ENCODE measurements at places on chromosomes 12 and 14. TPM values are rescaled to one million over a fixed set of nuclear protein-coding genes. Genes with fewer than 3 reads are reported as not detected.

The AVPR1A gene
- 0.93 TPM for total RNA-seq

The RFLNA gene
- 0.31 TPM for total RNA-seq

The IRAK3 gene
- total RNA-seq = 6.1 TPM

The CLEC2A gene
- not detected for total RNA-seq

The CD69 gene
- total RNA-seq = 3.0 TPM

The EEF1AKMT3 gene
- total RNA-seq = 8.7 TPM

The FAM186B gene
- 68.6 TPM for total RNA-seq

GRCh38 chr14:50229681-50230080, 1.7 kb downstream of the SOS2 start:
- H3K4me3 ChIP-seq = peak overlapping the region; percentile 85
- H3K36me3 ChIP-seq = no peaks in the 10 kb centered on the region
- H3K27me3 ChIP-seq = no peaks in the 10 kb centered on the region
- H3K27ac ChIP-seq = peak overlapping the region; percentile 98
- DNase-seq = no peak

DNA sequence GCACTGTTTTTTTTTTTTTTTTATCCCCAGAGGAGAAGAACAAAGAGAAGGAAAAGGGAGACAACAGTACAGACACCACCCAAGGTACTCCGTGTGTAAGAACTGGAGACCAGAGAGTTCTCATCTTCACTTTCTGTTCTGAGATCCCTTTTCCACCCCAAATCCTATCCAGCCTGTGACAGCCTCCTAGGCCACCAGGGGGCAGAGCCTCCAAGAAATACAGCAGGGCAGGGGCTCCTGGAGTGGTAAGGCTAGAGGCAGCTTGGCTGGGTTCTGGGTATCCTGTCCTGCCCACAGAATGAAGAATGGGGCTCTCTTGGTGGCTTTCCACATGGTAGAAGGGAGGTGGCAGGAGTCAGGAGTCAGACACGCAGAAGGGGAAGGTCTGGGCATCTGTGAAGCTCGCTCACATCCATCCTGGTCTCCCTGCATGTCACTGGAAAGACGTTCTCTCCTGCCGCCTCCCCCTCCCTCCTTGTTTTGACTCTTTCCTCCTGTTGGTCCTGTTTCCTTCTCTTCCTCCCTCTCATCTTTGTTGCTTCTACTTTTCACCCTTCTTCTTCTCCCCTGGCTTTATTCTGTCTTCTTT, 12.0 kb downstream of the CLSTN3 start:
- H3K4me3 ChIP-seq = no peak overlapping the region
- H3K4me1 ChIP-seq = no peaks in the 10 kb centered on the region
- no peaks in the 10 kb centered on the region for H3K36me3 ChIP-seq
- no peaks in the 10 kb centered on the region for H3K27me3 ChIP-seq

GRCh38 chr12:89859508-89860220, 151.0 kb upstream of the ATP2B1 start:
- H3K4me1 ChIP-seq = peaks cover 5% of the 10 kb centered on the region
- DNase-seq = no peak
- H3K27me3 ChIP-seq = no peaks in the 10 kb centered on the region
- no peaks in the 10 kb centered on the region for H3K36me3 ChIP-seq
- H3K4me3 ChIP-seq = no peak overlapping the region
- no peak overlapping the region for H3K27ac ChIP-seq

DNA sequence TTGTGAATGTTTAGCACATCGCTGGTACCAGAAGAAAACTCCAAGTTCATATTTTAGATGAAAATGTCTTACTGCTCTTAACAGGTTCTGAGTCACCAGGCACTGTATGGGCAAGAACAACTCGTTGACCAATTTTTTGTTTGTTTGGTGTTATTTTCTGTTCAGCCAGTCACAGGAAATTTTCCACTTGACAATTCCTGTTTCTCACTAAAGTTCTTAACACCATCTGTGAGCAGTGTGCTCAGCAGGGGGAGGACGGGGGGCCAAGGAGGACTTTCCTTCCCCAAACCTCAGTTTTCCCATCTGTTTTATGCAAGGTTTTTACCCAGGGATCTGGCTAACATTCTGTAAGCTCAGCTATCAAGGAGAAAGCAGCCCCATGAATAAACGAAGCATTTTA, 3.0 kb downstream of the NUAK1 start:
- DNase-seq = no peak
- no peaks in the 10 kb centered on the region for H3K36me3 ChIP-seq
- H3K27ac ChIP-seq = no peak overlapping the region
- no peaks in the 10 kb centered on the region for H3K4me1 ChIP-seq

GRCh38 chr12:29102741-29103140, 46.3 kb upstream of the FAR2 start:
- no peaks in the 10 kb centered on the region for H3K27me3 ChIP-seq
- no peak overlapping the region for H3K27ac ChIP-seq
- no peak for DNase-seq
- H3K4me1 ChIP-seq = no peaks in the 10 kb centered on the region
- no peaks in the 10 kb centered on the region for H3K36me3 ChIP-seq
- H3K4me3 ChIP-seq = no peak overlapping the region

DNA sequence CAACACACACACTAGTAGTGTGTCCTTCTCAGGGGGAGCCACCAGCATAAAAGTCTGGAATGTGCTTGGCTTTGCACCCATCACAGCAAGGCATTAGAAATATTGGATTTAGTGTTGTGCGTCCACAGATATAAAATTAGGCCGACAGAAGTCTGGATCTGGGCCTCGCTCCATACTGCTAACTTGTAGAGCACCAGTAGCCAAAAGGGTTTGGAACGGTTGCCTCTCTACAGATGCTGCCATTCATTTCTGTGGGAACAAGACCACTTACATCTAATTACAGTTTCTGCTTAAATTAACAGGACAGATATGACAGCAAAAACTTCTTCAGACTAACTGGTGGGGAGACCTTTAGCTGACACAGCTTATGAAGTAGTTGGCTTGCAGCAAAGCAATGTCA, 94.2 kb downstream of the EXOC5 start:
- no peak overlapping the region for H3K27ac ChIP-seq
- no peak overlapping the region for H3K4me3 ChIP-seq
- H3K4me1 ChIP-seq = no peaks in the 10 kb centered on the region

GRCh38 chr12:94498073-94498472, 38.4 kb upstream of the CEP83 start:
- H3K4me3 ChIP-seq = no peak overlapping the region
- H3K4me1 ChIP-seq = no peaks in the 10 kb centered on the region
- no peak overlapping the region for H3K27ac ChIP-seq

DNA sequence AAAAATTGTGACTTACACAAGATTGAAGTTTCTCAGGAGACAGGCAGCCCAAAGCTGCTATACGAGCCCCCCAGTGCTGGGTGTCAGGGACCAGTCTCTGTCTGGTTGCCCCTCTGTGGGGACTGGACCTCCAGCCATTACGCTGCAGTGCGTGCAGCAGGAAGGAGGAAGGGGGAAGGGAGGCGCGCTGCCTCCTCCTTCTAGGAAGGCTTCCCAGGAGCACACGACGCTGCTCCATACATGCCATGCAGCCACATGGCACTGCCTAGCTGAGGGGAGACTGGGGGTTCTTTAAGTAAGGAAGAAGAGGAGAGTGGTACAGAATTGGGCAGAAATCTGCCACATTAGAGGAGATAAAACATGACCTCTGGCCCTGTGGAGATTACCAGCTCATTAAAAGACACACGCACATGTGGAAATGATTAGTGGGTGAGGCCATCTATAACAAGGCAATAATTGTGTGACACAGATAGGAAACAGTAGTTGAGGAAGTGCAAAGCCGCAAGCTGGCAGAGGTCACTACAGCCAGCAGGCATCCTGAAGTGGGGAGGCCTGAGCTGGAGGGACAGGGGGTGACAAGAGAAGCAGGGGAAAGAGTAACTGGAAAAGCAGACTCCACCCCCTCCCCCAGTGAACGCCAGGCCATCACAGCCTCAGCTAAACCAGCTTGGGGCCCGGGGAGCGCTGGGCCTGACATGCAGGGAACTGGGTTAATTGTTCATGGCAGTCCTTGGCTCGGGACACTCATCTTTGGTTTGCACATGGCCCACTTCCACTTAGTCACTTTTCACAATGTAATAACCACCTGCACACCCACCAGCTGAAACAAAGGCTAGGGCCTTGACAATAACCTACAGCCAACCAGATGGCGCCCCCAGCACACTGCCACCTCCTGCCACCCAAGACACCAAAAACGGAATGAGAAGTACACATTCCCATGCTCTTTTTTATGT, 39.6 kb downstream of the CCDC88C start:
- peaks cover 23% of the 10 kb centered on the region for H3K4me1 ChIP-seq
- DNase-seq = no peak
- H3K27me3 ChIP-seq = no peaks in the 10 kb centered on the region
- H3K4me3 ChIP-seq = no peak overlapping the region
- H3K27ac ChIP-seq = no peak overlapping the region
- H3K36me3 ChIP-seq = no peaks in the 10 kb centered on the region

- no peak for DNase-seq
- no peaks in the 10 kb centered on the region for H3K36me3 ChIP-seq
- H3K27me3 ChIP-seq = no peaks in the 10 kb centered on the region
- no peak overlapping the region for H3K27ac ChIP-seq
- no peak overlapping the region for H3K4me3 ChIP-seq
These were observed 48.7 kb downstream of the PPFIBP1 start for GRCh38 chr12:27572486-27573255.

DNA sequence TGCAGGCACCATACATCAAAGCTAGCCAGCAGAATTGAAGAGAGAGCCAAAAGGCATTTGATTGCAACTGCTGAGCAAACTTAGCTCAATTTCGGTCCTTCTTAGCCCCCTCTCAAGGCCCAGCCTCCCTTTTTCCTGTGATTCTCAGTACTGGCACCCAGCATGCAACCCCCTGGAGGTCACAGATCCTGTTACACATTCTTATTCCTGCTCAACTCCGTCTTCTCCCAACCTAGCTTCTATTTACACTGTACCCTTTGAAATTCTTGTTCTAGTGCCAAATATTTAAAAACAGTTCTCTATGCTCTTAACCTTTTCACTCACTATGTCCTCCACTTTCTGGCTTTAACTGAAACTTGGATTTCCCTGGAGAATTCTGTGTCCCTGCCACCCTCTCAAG, 131.3 kb upstream of the CPSF6 start:
- H3K4me3 ChIP-seq = no peak overlapping the region
- no peaks in the 10 kb centered on the region for H3K27me3 ChIP-seq
- no peak overlapping the region for H3K27ac ChIP-seq
- no peak for DNase-seq

GRCh38 chr12:109949089-109949488, 47.1 kb downstream of the GIT2 start:
- H3K4me1 ChIP-seq = peaks cover 26% of the 10 kb centered on the region
- H3K27me3 ChIP-seq = no peaks in the 10 kb centered on the region
- DNase-seq = peak; percentile 26
- H3K27ac ChIP-seq = no peak overlapping the region

DNA sequence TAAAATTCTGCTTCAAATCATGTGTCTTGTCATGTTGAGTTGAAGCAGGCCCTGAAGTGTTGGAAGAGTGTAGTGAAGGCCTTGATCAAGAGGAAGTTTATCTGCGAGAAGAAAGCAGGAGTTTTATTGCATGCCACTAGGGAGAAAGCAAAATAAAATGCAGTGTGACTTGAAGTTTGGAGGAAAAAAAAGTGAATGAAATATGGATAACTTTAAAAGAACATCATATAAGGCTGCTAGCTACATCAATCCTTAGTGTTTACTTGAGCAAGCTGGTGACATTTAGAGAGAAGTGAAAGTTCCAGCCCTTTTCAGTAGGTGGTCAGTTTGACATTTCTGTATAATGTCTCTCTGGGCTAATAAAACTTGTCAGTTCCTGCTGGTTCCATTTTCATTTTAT, 841.1 kb downstream of the TMTC2 start:
- no peaks in the 10 kb centered on the region for H3K36me3 ChIP-seq
- H3K4me1 ChIP-seq = no peaks in the 10 kb centered on the region
- no peak overlapping the region for H3K27ac ChIP-seq
- DNase-seq = no peak
- H3K27me3 ChIP-seq = no peaks in the 10 kb centered on the region
- no peak overlapping the region for H3K4me3 ChIP-seq

DNA sequence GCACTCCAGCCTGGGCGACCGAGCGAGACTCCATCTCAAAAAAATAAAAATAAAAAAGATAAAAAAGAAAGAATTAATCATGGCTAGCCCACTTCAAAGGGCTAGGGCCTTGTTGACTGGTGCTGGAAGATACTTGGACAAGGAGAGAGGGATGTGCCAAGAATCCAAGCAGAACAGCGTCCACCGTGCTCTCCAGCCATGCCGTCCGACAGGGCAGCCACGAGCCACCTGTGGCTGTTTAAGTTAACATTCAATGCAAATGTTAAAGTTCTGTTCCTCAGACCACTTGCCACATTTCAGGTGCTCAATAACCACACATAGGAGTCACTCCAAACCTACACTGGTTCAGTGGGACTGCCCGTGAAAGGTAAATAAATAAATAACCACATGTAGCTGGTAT, 21.4 kb downstream of the SLC6A13 start:
- DNase-seq = no peak
- no peaks in the 10 kb centered on the region for H3K4me1 ChIP-seq
- H3K27ac ChIP-seq = no peak overlapping the region
- H3K36me3 ChIP-seq = no peaks in the 10 kb centered on the region
- H3K27me3 ChIP-seq = no peaks in the 10 kb centered on the region
- H3K4me3 ChIP-seq = no peak overlapping the region

GRCh38 chr14:85079842-85080730, 449.9 kb upstream of the FLRT2 start:
- no peaks in the 10 kb centered on the region for H3K27me3 ChIP-seq
- no peak overlapping the region for H3K4me3 ChIP-seq
- no peak overlapping the region for H3K27ac ChIP-seq
- no peaks in the 10 kb centered on the region for H3K4me1 ChIP-seq
- no peak for DNase-seq

GRCh38 chr12:121240062-121240420, 30.1 kb downstream of the P2RX4 start:
- H3K27ac ChIP-seq = peak overlapping the region; percentile 74
- no peaks in the 10 kb centered on the region for H3K27me3 ChIP-seq
- no peak for DNase-seq
- peaks cover 23% of the 10 kb centered on the region for H3K4me1 ChIP-seq
- H3K4me3 ChIP-seq = no peak overlapping the region

GRCh38 chr12:96652870-96653269, 163.5 kb downstream of the CFAP54 start:
- H3K4me3 ChIP-seq = no peak overlapping the region
- H3K36me3 ChIP-seq = no peaks in the 10 kb centered on the region
- H3K27me3 ChIP-seq = no peaks in the 10 kb centered on the region
- no peak for DNase-seq
- no peaks in the 10 kb centered on the region for H3K4me1 ChIP-seq

GRCh38 chr12:99026332-99027054, 381.4 kb downstream of the APAF1 start:
- H3K27me3 ChIP-seq = no peaks in the 10 kb centered on the region
- no peaks in the 10 kb centered on the region for H3K4me1 ChIP-seq
- H3K36me3 ChIP-seq = no peaks in the 10 kb centered on the region
- no peak overlapping the region for H3K4me3 ChIP-seq
- H3K27ac ChIP-seq = no peak overlapping the region
- DNase-seq = no peak

- peak; percentile 70 for DNase-seq
- H3K4me3 ChIP-seq = no peak overlapping the region
- no peak overlapping the region for H3K27ac ChIP-seq
- H3K4me1 ChIP-seq = no peaks in the 10 kb centered on the region
- H3K36me3 ChIP-seq = no peaks in the 10 kb centered on the region
These were observed 247.1 kb downstream of the AKAP6 start for GRCh38 chr14:32576088-32576795.
